ENCODE measurements at places on chromosomes 12 and 14.

DNA sequence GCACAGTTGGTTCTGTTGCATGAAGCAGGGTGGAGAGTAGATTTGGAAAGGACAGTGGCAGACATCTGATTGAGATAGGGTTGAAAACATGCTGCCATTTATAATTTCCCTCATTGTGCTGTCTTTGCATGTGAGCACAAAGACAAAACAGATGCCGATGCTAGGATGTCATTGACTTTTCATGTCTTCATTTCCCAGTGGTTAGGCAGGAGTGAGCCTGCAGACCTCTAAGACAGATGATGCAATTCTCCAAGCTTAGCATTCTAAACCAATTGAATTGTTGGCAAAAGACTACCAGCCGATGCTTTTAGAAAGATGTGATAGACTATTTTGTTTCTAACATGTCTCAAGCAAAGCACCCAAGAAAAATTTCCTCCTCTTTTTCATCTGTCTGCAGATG lies 37.1 kb upstream of the PELI2 start:
- DNase-seq, result no peak

- DNase-seq, result no peak
Measured at GRCh38 chr12:52628111-52628507, 9.8 kb upstream of the KRT73 start.

DNA sequence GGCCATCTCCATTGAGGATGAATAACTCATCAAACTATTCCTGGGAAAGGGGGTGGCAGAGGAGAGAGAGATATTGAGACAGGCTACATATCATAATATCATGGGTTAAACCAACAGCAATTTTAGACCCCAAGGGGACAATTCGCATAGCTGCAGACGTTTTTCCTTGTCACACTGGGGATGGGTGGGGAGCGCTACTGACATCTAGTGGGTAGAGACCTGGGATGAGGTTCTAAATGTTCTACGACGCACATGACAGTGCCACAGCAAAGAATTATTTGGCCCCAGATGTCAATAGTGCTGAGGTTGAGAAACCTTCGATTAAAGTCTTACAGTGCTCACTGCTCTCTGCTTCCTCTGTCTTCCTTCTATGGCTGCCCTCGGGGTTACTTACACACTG lies 425.6 kb downstream of the NRXN3 start:
- DNase-seq, result no peak

DNA sequence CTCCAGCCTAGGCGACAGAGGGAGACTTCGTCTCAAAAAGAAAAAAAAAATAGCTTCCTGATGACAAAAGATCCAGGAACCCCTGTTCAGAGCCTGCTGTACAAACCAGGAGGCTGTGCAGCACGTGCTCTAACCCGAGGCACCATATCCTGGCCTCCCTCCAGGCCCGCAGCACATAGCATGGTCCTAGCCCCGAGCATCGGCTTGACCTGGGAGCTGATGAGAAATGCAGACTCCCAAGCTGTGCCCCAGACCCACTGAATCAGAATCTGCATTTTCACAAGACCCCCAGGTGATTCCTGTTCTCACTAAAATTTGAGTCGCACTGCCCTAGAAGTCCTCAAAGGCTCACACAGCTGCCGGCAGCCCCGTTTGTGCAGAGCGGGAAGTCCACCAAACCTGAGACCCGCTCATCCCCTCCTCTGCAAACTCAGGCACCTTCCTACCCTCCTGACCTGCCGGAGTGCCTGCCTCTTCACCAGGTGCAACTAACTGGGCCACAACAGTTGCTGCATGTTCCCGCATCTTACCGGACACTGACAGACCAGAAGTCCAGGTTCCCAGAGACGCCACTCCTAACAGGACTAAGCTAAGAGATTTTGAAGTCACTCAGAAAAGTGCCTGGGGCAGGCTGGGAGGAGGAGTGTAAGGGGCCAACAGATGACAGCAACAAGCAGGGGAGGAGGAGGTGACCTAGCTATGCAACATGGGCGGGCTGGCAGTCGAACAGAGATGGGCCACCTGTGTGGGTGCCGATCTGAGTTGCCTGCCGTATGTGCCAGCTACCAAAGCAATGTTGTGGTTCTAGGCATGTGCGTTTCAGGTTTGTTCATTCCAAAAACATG lies 24.0 kb upstream of the RIN3 start:
- no peak for DNase-seq

- no peak for DNase-seq
Measured at GRCh38 chr12:122422730-122423257, 325 bp upstream of the CLIP1 start.

DNA sequence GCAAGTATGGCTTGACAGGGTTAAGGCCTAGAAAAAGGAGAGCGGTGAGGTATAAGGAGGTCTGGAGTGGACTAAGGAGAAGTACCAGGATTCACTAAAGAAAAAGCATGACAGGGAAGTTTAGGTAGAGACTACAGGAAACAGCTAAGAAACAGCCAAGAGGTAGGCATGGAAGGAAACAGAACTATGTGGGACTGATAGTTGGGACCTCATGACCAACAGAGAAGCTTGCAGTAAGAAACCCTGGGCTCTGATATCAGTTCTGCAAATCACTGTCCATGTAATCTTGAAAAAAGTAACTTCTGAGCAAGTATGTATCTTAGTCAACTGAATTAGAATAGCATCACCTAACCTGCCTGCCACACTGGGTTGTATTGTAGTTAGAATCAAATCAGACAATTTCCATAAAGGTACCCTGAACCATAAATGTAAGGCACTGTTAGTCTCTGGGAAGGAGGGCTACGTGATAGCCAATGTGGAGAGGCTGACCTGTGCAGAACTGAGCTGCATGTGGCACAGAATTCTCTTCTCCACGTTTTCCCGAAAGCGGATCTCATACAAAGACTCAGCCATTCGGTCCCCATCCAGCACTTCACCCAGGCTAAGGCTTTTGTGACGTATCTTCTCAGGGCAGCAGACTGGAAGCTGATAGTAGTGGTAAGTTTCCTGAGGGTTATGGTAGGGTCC lies 912 bp downstream of the TM9SF1 start:
- DNase-seq, result no peak

DNA sequence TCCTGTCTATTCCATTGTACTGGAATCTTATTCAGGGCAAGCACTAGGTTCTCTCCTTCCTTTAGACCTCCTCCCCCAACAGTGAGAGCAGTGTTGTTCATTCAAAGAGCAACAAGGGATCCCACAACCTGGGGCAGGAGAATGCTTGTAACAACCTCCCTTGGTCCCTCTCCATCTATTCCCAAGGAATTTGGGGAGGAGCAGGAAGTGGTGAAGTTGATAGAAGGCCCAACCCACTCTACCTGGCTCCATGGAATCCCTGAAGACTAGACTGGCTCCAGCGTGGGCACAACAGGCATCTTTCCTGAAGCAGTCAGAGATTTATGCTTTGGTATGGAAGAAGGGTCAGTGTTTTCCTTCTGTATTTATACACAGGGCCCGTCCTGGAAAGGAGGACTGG lies 33.4 kb upstream of the CISTR start:
- no peak for DNase-seq

GRCh38 chr12:19387161-19387560 lies 52.1 kb upstream of the AEBP2 start:
- DNase-seq, result no peak

DNA sequence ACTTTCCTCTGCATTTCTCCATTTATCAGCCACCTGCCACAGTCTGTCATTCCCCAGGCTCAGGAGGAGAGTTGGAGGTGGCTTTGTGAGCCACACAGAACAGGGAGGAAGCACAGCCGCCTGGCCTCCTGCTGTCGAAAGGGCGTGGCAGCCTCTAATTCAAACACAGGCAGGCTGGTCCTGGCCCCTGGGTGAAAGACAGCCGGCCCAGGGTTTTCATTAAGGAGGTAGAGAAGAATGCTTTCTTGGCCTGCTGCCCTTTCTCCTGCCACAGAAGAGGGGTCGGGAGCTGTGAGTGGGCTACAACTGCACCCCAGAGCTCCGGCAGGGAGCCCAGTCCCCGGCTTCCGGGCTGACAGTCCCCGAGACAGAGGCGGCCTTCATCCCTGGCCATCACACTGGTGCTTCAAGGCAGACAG lies 108.6 kb upstream of the FZD10 start:
- DNase-seq, result no peak

DNA sequence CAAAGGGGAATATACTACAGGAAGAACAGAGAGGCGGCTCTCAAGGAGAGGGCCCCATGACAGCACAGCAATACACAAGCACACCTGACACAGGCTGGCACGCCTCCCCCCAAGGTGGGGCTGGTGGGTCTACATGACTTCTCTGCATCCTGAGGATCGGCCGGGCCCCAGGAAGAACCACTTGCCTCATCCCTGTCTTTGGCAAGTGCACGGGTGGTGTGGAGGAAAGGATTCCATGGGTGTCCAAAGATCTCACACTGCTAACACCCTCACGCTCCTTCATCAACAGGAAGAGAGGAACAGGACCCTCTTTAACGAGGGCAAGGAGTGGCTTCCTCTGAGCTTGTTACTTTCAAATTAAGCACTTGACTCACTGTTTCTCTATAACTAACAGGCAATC lies 7.3 kb downstream of the VAMP1 start:
- DNase-seq, result no peak

GRCh38 chr14:31592631-31593030 lies 31.4 kb downstream of the NUBPL start:
- no peak for DNase-seq

GRCh38 chr12:92701441-92701840 lies 1.3 kb upstream of the PLEKHG7 start:
- DNase-seq, result no peak

DNA sequence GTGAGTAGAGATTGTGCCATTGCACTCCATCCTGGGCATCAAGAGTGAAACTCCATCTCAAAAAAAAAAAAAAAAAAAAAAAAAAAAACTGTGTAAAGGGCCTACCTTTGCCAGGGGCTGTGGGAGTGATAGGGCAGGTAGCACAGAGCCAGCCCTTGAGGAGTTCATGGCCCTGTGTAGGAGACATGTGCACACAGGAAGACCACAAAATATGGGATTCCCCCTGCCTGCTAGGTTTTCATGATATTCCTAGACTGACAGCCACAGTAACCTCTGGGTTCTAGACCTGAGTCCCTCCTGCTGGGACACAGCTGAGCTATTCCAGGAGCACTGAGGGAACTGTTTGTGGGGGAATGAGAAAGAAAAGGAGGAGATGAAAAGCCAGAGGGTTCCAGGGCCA lies 8.3 kb upstream of the SPTSSA start:
- DNase-seq, result no peak

DNA sequence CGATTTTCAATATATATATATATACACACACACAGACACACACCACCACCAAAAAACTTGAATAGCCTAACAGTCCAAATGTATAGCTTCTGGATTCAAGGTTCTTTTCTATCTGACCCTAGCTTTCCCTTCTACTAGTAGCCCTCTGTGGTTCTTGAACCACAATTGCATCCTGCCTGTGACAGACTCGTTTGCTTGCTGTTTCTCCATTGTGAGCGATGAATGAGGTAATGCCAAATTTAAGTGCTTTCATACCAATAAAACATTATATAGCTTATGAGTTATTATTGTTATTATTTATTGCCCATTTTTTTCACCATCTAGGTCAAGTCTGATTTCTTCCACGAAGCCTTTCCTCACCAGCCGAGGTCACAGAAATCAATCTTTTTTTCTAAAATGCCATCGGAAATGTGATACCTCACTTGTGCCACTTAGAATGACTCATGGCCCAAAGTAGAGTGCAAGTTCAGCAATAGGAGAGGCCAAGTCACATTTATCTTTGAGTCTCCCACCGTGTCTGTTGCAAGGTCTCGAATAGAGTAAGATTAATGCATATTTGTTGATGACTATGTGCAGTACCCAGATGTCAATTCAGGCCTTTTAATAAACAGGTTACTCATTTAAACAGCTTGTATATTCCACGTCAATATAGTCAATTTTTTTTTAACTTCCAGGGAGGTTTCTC lies 1015.8 kb upstream of the SEL1L start:
- no peak for DNase-seq

- DNase-seq, result no peak
Measured at GRCh38 chr12:21710958-21711775, 53.5 kb upstream of the LDHB start.

DNA sequence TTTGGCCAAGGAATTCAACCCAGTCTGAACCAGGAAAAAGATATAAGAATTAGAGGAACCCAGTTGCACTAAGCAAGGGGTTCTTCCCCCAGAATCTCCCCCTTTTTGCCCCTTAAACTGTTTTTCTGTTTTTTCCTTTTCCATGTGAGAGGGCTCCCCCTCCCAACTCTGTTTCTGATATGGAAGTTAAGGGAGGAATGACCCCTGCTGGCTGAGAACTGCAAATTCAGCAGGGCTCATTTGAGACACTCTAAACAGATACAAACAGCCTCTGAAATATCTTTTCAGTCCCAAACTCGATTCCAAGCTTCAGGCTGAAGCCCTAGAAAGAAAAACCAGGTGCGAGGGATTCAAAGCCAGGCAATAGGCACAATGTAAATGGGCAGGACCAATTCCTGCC lies 132.7 kb downstream of the SLC41A2 start:
- DNase-seq, result no peak

DNA sequence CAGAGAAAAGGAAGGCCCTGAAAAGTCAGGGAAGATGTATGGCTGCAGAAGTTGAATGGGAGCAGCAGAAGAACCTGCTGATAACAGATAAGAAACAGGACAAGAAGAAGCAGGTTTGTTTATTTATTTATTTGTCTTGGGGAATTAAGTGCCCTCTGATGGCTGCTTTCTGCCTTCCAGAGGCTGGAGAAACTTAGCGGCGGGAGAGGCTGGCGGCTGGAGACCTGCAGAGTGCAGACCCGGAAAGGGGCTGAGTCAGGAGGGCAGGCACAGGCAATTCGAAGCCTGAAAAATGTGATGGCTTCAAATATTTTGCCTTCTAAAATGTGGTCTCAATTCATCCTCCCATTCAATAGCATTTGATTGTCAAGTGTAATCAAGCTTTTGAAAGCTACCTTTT lies 168.2 kb upstream of the GZMB start:
- DNase-seq, result no peak

- no peak for DNase-seq
Measured at GRCh38 chr14:50229681-50230080, 1.7 kb downstream of the SOS2 start.

GRCh38 chr12:39464976-39465695 lies 22.2 kb upstream of the KIF21A start:
- DNase-seq, result no peak
